Neural progenitor cell (in vitro differentiated cells): ENCODE measurements at places on chromosomes 16 and 17.
A peak's percentile ranks its signal among the peaks of the same experiment; 100 is the strongest.

GRCh38 chr16:13988038-13988437 lies 68.1 kb downstream of the ERCC4 start:
- no peak for DNase-seq

DNA sequence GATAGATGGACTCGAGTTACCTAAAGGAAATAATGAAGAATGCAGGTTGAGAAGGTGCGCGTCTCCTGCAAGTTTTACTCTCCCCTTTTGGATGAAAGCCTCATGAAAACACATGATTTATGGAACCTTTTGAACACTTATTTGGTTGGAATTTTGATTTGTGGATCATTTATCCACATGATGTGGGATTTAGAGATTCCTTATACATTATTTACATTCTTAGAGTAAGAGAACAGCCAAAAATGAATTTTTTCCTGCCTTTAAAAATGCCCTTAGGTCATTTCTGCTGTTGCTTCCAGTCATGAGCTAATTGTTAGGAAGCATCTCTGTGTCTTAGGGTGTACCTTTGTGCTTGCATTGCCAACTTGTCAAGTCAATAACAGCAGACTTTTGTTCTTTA lies 99.9 kb downstream of the RPTOR start:
- no peak for DNase-seq

GRCh38 chr16:74607962-74608356 lies 1.0 kb upstream of the GLG1 start:
- peak; percentile 63 for DNase-seq

- DNase-seq, result no peak
Measured at GRCh38 chr17:35171834-35172233, 22.4 kb downstream of the SLC35G3 start.

DNA sequence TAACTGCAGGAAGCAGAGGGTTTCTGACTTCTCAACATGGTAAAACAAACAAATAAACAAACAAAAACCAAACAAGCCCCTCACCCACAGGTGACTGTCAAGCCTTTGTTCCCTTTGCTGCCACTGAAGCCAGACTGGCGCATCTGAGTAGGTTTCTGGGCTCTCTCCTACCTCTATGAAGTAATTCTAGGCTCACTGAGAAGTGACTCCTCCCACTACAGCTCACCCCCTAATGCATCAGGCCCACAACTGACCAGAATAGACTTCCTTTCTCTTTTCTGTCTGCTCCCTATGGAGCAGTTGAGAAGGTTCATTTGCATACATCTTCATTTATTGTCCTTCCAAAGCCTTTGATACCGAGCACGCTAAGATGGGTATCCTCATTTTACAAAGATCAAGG lies 77.0 kb upstream of the CCL2 start:
- DNase-seq, result peak; percentile 52

DNA sequence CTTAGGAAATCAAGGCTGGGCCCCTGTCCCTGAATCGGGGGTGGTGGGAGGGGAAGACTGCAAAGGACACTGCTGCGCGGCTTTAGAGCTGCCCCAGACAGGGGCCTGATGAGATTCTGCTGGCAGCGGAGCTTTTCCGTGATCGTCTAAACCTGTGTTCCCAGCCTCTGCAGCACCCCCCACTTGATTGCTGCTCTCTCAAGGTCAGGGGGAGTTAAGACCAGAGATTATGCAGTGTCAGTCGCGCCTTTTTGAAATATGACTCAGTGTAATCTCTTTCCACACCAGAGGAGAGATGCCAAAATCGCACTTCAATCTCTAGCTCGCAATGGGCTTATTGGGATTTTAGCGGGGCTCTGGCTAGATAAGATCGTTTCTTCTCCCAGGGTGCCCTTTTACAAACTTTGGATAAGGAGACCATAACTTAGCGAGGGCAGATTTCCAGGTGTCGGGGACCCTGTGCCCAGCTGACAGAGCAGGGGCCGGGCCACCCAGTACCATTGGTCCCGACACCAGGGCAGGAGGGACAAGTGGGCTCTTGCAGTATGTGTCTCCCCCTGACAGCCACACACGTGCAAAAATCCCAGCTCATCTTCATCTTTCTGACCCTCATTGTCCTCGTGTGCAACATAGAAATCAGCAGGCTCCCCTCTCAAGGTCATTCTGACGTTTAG lies 87.0 kb downstream of the IRX3 start:
- no peak for DNase-seq

GRCh38 chr16:30054451-30054850 lies 11.1 kb upstream of the ALDOA start:
- DNase-seq, result no peak
